AG04450 (cell line): ENCODE measurements at places on chromosomes 2 and 18.

GRCh38 chr2:120879431-120880295, 144.0 kb downstream of the GLI2 start:
- DNase-seq, result no peak

DNA sequence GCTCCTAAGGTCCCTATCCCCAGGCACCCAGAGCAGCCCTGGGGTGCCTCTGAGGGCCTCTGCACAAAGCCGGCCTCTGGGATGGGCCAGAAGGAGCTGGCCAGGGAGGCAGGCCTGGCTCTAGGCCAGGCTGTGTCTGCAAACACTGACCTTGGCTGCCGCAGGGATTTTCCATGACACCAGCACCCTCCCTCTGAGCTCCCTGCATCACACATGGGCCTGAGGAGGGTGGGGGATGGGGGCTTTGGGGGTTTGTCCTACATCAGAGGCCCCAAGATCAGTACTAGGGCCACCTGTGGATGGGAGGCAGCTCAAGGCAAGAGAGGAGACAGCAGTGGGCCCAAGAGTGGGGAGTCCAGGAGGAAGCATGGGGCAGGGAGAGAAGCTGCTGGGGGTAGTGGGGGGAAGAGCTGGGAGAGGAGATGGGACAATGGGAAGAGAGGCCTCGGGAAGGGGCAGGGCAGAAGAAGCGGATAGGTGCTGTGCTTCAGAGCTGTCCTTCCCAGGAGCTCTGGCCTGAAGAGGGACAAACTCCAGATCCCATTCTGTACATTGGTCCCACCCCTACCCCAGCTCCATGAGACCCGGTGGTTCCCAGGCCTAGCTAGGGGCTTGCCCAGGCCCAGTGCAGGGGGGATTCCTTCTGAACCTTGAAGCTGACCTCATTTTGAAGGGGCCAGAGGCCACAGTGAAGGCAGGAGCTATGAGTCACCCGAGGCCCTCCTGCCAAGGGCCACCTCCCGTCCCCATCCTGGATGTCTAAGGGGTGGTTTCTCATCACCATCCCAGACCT, 28.0 kb downstream of the KCNK3 start:
- DNase-seq, result peak; percentile 38

GRCh38 chr2:3705782-3706181, 2.4 kb downstream of the DCDC2C start:
- DNase-seq, result no peak

- DNase-seq, result no peak
These were observed 16.6 kb downstream of the MALT1 start for GRCh38 chr18:58687871-58688308.

DNA sequence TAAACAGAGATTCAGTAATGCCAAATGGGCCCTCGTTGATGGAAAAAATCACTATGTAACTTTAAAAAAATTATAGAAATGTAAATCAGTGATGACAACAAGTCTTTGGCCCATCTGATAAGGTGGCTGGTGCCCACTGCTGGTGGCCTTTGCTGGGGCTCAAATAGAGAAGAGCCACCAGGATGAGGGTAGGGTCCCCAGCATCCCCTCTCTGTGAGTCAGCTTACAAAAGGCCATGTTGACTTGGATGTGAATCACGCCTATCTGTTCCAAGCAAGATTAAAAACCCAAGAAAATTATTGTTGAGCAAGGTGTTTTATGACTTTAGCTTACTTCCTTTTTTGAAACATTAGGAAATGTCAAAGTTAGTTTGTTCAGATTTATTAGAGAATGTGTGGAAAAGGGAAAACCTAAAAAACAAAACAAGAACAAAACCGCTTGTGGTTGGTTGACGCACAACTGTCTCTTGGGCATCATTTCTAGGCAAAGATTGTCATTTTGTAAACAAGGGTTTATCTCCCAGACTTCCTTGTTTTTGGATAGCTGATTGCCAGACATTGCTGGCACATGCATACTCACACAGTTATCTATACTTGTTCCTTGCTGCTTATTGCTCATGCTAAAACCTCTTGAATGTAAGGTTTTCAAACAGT, 53.7 kb upstream of the ZNF396 start:
- DNase-seq, result no peak

- DNase-seq, result no peak
These were observed at the start of gene HTR2B for GRCh38 chr2:231124838-231125568. TSS of gene HTR2B (minus strand) at chr2:231125042. CDS start at chr2:231123764, 1,278 bp downstream.

- DNase-seq, result peak; percentile 88
These were observed at the start of gene MEMO1 for GRCh38 chr2:32010670-32011484. TSS of gene MEMO1 (minus strand) at chr2:32011008. CDS start at chr2:32010247, 761 bp downstream.

- no peak for DNase-seq
These were observed 369.1 kb downstream of the SETBP1 start for GRCh38 chr18:45049578-45050319.

DNA sequence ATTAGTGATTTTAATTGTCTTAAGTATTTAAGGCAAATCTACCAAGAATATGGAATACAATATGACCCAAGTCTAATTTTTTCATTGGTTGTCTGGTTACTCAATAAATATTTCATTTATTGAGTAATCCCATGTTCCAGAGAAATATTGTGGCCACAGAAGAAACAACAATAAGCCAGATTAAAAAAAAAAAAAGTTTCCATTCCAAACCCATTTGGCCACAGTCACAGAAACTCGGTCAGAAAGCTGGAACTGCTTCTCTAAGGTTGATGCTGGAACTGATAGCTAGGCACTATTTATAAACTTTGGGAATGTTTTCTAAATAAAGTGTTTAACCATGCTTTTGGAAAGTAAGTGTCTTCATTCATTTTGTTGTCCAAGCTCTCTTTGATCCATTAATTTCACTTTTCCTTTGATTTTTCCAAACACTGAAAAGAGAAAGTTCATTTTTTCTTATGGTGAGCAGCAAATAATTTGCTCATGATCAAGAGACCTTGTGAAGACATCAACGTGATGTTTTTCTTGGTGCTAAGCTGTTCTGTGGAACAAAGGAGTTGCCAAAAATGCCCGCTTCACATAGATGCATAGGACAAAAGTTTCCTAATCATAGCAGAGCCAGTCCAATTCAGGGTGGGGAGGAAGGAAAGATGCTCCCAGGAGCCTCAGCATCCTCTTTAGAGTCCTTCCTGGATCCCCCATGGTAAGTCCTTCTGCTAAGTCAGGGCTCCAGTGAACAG, 72.1 kb upstream of the CCBE1 start:
- DNase-seq, result no peak

DNA sequence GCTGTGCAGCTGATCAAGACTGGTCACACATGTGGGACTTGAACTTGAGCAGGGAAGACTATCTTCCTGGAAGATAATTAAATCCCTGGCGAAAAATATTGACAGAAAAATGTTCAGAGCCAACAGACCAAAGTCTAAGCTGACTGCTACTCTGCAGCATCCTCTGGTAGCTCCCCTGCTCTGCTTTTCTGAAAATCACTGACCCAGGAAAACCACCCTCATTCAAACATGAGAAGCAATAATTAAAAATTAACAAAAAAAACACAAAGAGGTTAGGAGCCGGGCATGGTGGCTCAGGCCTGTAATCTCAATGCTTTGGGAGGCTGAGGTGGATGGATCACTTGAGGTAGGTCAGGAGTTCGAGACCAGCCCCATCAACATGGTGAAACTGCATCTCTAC, 151.9 kb downstream of the SCG2 start:
- DNase-seq, result no peak

- DNase-seq, result no peak
These were observed 856 bp downstream of the TIA1 start for GRCh38 chr2:70247364-70248180.

GRCh38 chr2:168907940-168908662, 7.0 kb downstream of the G6PC2 start:
- DNase-seq, result no peak

GRCh38 chr18:36627637-36628036, 201.2 kb downstream of the TPGS2 start:
- no peak for DNase-seq

GRCh38 chr2:128494640-128495321, 176.1 kb upstream of the HS6ST1 start:
- no peak for DNase-seq

DNA sequence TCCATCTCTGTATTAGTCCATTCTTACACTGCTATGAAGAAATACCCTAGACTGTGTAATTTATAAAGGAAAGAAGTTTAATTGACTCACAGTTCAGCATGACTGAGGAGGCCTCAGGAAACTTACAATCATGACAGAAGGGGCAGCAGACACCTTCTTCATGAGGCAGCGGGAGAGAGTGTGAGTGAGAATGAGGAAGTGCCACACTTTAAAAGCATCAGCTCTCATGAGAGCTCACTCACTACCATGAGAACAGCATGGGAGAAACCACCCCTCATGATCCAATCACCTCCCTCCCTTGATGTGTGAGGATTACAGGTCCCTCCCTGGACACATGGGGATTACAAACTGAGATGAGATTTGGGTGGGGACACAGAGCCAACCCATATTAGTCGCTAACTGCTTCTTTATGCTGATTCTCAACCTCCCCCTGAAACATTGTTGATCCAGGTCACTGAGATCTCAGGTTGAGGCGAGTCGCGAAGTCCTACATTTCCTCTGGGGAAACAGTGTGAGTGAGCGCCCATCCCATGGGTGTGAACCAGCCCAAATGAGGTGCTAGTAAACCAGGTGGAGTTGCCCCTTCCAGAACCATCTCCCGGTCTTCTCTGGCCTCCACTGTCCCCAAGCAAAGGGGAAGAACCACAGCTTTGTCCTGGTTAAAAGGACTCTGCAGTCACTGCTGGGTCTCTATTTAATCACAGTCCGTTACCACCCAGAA, 123.8 kb downstream of the CAPN13 start:
- no peak for DNase-seq

GRCh38 chr2:239162976-239163687, 237.7 kb downstream of the HDAC4 start:
- DNase-seq, result no peak

- no peak for DNase-seq
These were observed 350.3 kb upstream of the HS6ST1 start for GRCh38 chr2:128668946-128669345.

GRCh38 chr18:24656551-24657443, 196.4 kb downstream of the HRH4 start:
- DNase-seq, result peak; percentile 45

DNA sequence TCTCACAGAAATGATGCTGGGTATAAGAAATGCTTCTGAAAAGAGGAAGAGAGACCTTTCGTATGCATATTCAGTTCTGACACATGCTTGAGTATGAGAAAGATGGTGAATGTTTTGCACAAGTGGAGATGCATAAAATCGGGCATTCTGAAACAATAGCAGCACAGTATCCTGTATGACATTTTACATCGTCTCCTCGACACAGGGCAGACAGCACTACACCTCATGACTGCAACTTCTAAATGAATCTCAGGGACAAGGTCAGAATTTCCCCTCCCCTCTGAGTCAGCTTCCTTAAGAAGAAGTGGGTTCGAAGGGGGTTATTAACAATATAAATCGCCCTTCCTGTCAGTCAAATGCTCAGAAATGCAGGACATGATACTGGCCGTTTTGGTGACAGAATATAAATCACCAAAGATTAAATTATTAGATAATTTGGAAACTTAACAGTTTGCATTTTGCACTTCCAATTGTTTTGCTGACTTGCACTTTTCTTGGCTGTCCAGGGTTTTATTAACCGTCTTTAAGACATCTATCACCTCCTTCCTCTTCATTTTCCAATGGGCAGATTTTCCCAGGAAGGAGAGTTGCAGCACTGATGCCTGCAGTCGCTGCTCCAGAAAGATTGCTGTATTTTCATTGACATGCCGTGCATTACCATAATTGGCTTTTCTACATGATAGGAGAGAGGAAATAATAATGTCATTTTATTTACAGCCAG, 57.2 kb downstream of the TSHZ1 start:
- no peak for DNase-seq

DNA sequence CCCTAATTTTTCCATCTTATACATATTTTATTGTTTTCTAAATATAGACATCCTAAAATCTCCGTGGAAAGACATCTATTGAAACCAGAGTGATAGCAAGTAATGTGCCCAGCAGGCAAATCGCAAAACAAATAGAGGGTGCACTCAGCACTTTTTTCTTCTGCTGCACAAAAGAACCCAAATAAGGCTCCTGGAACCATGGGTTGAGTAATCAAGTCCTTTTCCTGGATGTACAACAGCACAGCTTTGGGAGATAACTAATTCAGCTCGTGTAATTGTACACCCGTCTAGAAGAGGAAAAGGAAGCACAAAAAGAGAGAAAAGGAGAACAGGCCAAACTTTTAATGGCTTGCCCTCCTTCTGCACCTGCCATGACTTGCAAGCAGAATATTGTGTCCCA, 126.9 kb upstream of the TLK1 start:
- DNase-seq, result no peak
